WTC11 (cell line): ENCODE measurements at places on chromosomes 6 and 20. TPM values are rescaled to one million over a fixed set of nuclear protein-coding genes. Genes with fewer than 3 reads are reported as not detected.

DNA sequence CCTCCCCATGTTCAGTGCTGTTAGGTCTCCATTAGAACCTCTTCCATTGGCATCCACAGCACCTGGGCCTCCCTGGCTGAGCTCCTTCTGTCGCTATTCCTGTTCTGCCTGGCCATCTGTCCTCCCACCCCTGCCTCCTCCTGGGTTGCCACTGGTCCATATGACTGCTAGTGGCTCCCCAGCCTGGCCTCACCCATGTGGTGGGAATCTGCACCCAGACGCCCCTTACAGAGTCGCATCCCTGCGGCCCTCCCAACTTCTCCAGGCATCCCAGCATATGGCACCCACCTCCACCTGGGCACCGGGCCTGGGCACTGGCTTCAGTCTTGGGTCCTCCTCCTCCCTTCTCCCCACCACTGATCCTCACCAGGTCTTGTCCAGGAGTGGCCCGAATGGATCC is 7.7 kb downstream of the CDC25B start:
- peaks cover 6% of the 10 kb centered on the region; the same call in 1 of the 2 replicates for H3K27me3 ChIP-seq
- H3K36me3 ChIP-seq: peaks cover 49% of the 10 kb centered on the region
- DNase-seq: no peak
- H3K27ac ChIP-seq: no peak overlapping the region
- H3K4me1 ChIP-seq: peaks cover 43% of the 10 kb centered on the region

DNA sequence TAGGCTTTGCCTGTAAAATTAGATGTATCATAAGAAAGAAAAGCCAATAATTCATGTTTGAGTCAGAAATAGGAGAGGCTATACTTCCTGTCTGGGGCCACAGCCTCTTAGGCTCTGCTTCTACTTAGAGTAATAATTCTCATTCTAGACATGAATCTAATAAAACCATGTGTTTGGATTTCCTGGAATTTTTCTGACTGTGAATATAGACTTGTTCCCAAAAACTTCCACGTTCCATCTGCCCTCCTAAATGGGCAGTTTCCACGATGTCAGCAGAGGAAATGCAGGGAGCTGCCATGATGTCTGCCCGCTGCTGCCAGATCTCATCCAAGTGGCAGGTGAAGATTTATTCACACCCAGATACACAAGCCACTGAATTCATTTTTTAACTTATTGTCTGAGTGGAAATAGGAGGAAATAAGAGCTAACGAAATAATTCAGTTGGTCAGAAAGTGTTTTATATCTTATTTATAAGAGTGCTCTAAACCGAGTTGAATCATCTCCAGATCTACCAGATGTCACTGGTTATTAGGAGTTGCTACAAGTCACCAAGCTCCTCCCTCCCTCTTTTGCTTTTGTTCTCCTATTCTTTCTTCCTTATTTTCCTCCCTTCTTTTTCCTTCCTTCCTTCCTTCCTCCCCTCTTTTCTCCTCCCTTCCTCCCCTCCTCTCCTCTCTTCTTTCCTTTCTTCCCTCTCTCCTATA is 69.3 kb downstream of the ALDH8A1 start:
- H3K27ac ChIP-seq: no peak overlapping the region
- H3K27me3 ChIP-seq: no peaks in the 10 kb centered on the region; the same call in 1 of the 2 replicates
- peaks cover 2% of the 10 kb centered on the region; the same call in 1 of the 2 replicates for H3K36me3 ChIP-seq
- no peaks in the 10 kb centered on the region for H3K4me1 ChIP-seq

DNA sequence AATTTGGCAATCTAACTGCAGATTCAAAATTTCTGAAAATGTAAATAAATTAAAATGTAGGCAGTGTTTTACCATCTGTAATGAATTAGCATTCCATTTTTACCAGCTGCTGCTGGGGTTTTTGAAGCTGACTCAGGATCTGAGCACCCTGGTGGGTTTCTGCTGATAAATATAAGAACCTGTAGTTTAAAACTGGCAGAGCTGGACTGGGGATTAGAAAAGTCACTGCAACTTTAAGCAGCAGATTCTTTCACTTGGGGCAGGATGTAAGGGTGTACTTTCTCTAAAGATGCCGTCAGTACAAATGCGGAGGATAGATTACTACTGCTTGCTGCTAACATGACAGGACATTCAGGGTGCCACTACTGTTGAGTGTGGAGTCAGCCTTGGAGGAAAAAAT is 341.8 kb downstream of the CDKAL1 start:
- H3K27me3 ChIP-seq: no peaks in the 10 kb centered on the region
- no peak for DNase-seq
- H3K4me3 ChIP-seq: no peak overlapping the region
- no peak overlapping the region for H3K27ac ChIP-seq

PHIP gene
- total RNA-seq: 45.6 to 47.3 TPM (median 45.7 TPM) in 3 replicates
